ENCODE measurements at places on chromosomes 7 and 10.

- DNase-seq: peak; percentile 71
These were observed 154.3 kb downstream of the ELAPOR2 start for GRCh38 chr7:86904949-86905834.

GRCh38 chr10:83140811-83141210, 998.5 kb upstream of the GHITM start:
- DNase-seq: no peak

GRCh38 chr10:106652279-106652678, 512.2 kb downstream of the SORCS1 start:
- no peak for DNase-seq

- DNase-seq: no peak
These were observed 39.2 kb downstream of the PNLIPRP3 start for GRCh38 chr10:116466715-116467422.

DNA sequence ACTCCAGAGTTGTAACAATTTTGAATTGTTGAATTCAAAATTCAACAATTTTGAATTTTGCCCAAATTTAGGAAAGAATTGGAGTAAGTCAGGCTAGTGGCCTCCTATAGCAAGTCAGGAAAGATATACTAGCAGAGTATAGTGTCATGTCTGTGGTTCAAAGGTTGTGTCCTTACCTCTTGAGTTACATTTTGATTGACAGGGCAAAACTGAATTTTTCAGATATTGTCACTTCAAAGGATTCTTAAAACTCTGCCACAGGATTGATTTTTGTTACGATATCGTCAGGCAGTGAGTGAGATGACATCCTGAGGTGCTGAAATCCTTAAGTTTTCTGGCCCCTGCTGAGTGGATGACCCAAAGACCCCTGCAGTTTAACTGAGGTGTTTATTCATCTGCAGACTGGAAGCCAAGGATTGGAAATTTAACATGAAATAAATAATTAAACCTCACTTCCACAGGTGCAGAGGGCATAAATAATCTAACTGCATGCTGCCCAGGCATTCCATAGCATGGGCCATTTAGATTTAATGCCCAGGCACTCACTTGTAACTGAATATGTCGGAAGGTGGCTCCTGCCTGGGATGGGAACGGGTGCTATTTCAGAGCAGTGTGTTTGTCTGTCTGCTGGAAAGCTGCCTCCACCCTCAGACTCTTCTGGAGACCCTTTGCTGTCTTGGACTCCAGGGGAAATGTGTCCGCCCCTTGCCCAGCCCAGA, 50.8 kb downstream of the RBM20 start:
- DNase-seq: no peak

GRCh38 chr7:135466442-135467206, 43.3 kb downstream of the CNOT4 start:
- no peak for DNase-seq

- DNase-seq: no peak
These were observed 272.5 kb downstream of the NEBL start for GRCh38 chr10:20624642-20625041.

Measured in Karpas-422 (cell line).